ENCODE measurements at places on chromosomes 11 and 22. TPM values are rescaled to one million over a fixed set of nuclear protein-coding genes. Genes with fewer than 3 reads are reported as not detected.

SHISA8 gene
- total RNA-seq, result 1.8 TPM

DNA sequence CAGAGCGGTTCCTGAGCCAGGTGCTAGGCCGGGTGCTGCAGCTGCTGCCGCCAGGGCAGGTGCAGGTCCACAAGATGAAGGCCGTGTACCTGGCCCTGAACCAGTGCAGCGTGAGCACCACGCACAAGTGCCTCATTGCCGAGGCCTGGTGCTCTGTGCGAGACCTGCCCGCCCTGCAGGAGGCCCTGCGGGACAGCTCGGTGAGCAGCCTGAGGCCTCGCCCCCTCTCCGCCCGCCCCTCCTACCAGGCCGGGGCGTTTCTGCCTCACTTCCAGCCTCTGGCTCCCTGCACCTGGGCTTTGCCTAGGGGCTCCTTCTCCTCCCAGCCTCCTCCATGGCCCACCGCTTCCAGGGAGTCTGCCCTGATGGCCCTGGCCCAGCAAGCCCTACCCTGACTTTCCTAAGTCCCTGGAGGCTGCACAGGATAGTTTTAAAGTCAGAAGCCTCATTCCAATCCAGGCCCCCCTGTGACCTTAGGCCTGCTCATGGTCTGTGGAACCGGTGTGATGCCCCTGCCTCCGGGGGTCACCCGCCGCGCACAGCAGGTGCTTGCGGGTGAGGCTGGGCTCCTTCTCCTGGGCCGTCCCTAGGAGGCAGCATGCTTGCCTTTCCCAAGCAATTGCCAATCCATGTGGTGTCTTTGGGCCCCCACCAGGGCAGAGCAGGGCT lies 5.5 kb downstream of the TCIRG1 start:
- H3K36me3 ChIP-seq, result peaks cover 7% of the 10 kb centered on the region
- H3K4me3 ChIP-seq, result no peak overlapping the region
- no peaks in the 10 kb centered on the region for H3K27me3 ChIP-seq
- no peak for DNase-seq

DNA sequence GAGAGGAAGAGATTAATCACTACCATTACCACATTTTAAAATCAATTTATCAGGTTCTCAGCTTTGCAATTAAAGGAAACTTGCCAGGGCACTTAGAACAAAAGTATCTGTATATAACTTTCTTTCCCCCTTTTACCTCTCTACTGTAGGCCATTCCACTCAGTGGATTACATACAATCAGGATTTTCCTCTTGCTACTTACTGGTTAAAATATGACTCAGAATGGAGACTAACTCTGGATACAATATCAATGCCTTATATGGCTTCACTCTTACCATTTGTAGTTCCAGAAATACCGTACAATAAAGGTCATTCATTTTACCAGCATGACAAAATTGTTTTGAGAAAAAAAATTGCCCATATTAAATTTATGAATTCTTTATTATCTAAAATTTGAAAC lies 706.8 kb downstream of the KCNA4 start:
- DNase-seq, result no peak
- no peak overlapping the region for H3K4me3 ChIP-seq
- H3K27me3 ChIP-seq, result no peaks in the 10 kb centered on the region
- H3K36me3 ChIP-seq, result no peaks in the 10 kb centered on the region
- H3K4me1 ChIP-seq, result no peaks in the 10 kb centered on the region

GRCh38 chr11:18706330-18707243 lies 8.0 kb downstream of the TMEM86A start:
- H3K4me1 ChIP-seq, result peaks cover 23% of the 10 kb centered on the region
- no peaks in the 10 kb centered on the region for H3K36me3 ChIP-seq
- no peaks in the 10 kb centered on the region for H3K27me3 ChIP-seq
- peak overlapping the region; percentile 69 for H3K27ac ChIP-seq
- peak; percentile 77 for DNase-seq

DNA sequence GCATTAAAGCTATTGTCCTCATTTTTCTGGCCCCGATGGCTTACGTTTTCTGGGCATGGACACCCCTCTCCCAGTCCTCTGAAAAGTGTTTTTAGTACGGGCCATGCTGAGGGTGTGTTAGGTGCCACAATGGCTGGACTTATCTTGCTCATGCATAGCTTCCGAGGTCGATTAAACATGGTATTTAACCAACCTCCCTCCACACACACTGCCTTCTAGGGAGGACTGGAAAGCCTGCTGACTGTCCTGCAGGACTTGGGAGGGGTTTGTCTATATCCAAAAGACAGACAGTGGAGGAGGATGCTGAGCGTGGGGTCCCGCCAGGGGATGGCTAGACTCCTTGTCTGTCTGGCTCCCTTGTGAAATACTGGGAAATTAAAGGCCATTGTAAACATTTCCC lies 95.3 kb downstream of the FBXO7 start:
- no peak for DNase-seq
- H3K36me3 ChIP-seq, result no peaks in the 10 kb centered on the region
- H3K27ac ChIP-seq, result no peak overlapping the region
- no peaks in the 10 kb centered on the region for H3K27me3 ChIP-seq
- no peak overlapping the region for H3K4me3 ChIP-seq
- H3K4me1 ChIP-seq, result peaks cover 2% of the 10 kb centered on the region
